ENCODE measurements at places on chromosomes 2 and 18.

DNA sequence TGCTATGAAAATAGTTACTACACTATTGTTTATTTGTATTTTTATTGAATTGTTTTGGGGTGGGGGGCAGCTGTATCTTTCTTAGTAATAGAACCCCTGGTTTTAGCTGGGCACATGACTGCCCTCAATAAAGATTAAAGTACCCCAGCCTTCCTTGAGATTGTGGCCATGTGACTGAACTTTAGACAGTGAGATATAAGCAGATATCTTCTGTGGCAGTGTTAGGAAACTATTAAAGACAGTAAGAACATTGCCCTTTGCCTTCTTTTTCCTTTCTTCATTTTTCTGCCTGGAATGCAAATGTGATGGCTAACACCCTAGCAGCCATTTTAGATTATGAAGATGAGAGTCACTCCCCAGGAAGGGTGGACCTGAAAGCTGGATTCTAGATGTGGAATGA is 47.9 kb upstream of the AKAIN1 start:
- DNase-seq = no peak

DNA sequence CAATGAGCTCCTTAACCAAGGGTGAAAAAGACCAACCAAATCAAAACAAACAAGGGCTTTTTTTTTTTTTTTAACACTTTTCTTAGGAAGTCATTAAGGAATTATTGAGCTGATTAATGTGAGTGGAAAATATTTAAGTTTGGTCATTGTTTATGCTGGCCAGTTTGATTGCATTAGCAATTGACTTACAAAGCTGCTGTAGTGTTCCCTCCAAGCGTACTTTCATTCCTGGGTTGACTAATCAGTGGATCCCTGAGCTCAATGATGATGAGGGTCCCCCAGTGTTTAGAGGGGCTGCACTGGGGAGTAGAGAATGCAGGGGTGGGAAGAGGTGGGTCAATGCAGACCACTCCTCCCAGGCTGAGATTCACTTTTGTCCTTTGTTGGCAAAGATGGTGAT is 119.3 kb downstream of the PRKCE start:
- DNase-seq = no peak

DNA sequence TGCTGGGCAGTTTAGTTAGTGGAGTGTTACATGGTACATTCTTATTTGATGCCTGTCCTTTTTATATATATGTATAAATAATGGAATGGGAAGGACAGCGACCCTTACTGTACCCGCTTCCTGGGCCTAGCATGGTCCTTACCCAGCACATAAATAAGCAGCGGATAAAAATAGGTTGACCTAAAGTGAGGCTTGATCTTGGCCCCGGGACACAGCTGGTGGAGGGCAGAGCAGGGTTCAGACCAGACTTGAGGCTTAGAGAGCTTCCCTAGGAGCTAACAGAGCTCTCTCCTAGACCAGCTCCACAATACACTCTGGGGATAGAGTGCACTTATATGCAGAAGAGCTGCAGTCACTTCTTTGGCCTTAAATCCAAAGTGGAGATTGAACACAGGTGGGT is 46.9 kb upstream of the RPL31 start:
- DNase-seq = no peak

DNA sequence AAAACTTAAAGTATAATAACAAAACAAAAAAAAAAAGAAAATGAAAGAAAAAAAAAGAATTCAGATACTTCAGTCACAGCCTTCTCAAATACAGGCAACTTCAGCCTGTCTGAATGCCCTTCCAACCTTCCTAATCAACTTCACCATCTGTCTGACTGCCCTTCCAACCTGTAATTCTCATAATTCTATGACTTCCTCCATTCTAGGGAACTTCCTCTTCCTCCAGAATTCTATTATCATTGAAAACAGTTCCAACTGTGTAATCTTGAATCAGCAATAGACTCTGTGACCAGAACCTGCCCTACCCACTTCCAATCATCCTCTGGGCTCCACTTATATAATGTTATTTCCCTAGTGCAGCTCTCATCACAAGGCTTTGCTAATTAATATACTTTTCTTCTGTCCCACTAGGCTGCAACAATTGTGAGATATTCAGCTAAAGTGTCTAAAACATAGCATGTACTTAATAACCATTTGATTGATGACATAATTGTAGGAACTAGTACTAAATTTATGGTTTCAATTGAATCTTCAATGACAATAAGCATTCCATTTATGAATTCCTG is 127.3 kb downstream of the UPP2 start:
- DNase-seq = no peak

- no peak for DNase-seq
Observed at GRCh38 chr18:31302991-31303390, 15.0 kb upstream of the DSG1 start.

GRCh38 chr2:199163613-199164458 is 293.9 kb downstream of the SATB2 start:
- DNase-seq = no peak

- no peak for DNase-seq
Observed at GRCh38 chr18:6057604-6058003, 162.3 kb upstream of the TMEM200C start.

- DNase-seq = no peak
Observed at GRCh38 chr2:109342930-109343329, 213.9 kb downstream of the SH3RF3 start.

- DNase-seq = no peak
Observed at GRCh38 chr2:100876231-100876860, 56.4 kb downstream of the NPAS2 start.

GRCh38 chr2:13102397-13103063 is 385.8 kb downstream of the TRIB2 start:
- no peak for DNase-seq

GRCh38 chr2:42187886-42188285 is 18.7 kb downstream of the EML4 start:
- no peak for DNase-seq

GRCh38 chr2:142044197-142044596 is 86.6 kb downstream of the LRP1B start:
- no peak for DNase-seq

DNA sequence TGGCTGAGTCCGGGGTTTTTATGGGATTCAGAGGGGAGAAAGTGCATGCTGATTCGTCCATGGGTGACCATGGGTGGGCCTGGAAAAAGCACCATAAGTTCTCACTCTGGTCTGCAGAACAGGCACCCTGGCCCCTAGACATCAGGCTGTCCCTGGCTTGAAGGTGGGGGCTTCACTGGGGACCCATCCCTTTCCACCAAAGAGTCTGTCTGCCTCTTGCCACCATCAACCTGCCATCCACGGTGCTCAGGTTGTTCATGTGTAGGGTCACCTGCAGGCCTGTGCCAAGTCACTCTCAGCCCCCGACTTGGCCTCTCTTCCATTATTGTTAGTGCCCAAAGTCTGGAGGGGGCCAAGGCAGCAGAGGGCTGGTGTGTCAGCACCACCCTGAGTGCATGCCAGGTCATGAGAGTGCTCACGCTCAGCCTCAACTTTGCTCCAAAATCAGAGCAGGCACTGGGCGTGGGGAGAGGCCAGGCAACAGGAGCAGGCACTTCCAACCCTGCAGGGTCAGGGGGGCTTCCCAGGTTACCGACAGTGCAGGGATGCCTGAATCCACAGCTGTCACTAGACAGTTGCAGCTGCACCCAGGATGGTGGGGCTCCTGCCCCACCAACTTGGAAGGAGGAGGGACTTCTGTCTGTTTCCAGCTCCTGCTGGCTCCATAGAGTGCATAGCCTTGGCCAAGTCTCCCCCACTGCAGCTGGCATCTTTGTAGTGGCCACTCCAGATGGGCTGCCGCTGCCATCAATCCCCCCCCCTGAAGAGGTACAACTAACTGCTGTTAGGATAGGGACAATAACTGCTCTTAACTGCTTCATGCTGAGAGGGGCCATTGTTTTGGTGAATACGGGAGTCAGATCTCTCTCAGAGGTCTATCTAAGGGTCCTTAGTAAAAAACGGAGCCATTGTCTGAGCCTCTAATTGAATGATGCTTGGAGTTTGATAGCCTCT is 209.3 kb downstream of the AKAIN1 start:
- DNase-seq = no peak

DNA sequence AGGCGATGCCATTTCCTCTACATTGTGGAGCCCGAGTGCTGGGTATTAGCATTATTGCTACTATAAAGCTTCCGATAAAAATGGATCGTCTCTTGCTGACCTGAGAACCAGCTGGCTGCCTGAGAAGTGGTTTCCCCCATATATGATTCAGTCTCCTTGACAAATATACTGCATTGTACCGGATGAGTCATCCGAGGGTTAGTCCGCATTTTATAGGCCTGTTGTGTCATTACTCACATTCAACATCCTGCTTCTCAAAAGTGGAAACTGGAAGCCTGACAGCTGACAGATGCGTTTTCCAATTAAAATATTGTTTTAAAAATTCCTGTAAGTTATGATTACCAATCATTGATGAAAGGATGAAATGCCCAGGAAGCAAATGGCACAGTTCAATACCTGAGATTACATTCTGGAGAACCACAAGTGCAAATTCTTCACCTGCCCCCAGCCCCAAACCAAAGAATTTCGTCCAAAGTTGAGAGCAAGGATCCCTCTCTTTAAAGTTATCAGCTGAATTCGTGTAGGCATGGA is 65.7 kb downstream of the SPRED2 start:
- DNase-seq = no peak

DNA sequence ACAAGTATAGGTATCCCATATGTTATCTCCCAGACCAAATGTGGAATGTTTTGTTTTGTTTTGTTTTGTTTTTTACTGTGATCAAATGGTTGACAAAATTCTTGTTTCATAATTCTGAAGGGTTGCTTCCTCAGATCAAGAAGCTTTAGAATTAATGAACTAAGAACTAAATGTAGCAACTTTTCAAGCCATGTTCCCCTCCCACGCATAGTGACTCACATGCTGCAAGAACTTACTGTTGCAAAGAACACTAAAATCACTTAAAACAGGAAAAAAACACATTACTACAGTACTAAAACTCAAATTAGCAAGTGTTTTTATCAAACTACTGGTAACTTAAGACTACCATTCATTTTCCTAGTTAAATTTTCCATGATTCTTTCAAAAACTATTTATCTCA is 30.6 kb downstream of the HNRNPLL start:
- no peak for DNase-seq

DNA sequence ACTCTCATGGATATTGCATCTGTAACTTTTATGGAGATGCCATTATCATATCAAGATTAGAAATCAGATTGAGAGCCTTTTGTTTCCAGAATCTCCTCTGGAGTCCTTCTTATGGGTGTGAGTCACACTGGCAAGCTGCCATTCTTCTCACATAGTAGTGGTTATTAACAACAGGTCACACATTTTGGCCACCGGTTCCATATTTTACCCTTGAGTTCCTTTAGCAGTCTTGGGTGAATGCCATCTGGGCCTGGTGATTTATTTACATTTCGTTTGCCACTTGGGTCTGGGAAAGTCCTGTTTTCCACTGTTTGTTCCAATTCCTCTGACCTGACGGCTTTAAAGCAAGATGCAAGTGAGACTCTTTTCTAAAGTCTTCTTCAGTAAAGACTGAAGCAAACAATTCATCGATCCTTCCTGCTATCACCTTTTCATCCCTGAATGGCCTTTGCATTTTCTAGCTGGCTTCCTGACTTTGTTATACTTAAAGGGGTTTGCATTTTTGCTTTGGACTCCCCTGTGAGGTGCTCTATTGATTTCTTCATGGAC is 80.5 kb upstream of the CAVIN2 start:
- DNase-seq = peak; percentile 24

- no peak for DNase-seq
Observed at GRCh38 chr18:360676-361075, 92.8 kb upstream of the THOC1 start.

- no peak for DNase-seq
Observed at GRCh38 chr18:3827236-3827845, 377.4 kb downstream of the TGIF1 start.

DNA sequence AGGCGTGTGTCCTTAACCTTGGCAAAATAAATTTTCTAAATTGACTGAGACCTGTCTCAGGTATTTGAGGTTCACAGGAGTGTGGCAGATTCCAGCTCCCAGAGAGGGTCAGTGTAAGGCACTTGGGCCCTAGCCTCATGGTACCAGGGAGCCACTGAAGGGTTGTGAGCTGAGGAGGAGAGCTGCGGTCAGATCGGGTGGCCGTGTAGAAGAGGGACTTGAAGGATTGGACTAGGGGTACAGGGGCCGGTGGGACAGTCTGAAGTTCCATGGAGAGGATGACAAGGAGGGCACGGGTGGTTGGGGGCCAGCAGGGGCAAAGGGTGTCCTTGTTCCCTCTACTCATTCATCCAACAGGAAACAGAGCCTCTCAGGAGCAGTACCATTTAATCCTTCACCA is 327.0 kb upstream of the HS6ST1 start:
- no peak for DNase-seq

DNA sequence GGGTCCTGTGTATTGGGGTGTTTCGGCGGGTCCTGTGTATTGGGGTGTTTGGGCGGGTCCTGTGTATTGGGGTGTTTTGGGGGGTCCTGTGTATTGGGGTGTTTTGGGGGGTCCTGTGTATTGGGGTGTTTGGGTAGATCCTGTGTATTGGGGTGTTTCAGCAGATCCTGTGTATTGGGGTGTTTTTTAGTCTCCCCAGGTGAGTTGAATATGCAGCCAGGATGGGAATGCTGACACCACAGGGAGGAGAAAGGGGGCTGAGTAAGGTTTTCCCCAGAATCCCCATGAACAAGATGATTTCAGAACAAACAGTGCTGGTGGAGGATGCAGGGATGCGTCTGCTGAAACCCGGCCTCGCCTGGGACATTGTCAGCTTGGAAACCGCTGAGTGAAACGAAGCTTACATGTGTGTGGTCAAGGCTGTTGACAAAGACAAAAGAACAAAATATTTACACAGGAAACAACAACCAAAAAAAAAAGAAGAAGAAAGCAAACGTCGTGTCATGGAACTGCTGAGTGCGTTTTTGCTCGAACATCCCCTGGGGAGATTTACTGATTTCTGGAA is 88.5 kb upstream of the ODC1 start:
- DNase-seq = no peak

- no peak for DNase-seq
Observed at GRCh38 chr2:171893196-171893823, 734 bp downstream of the SLC25A12 start.

GRCh38 chr2:45661828-45662227 is 10.4 kb downstream of the PRKCE start:
- no peak for DNase-seq

- DNase-seq = no peak
Observed at GRCh38 chr18:58865033-58865590, 435 bp downstream of the ZNF532 start.

All from C1 segment of cervical spinal cord (tissue), 14 donors.